ENCODE measurements at places on chromosomes 12 and 14.
A peak's percentile ranks its signal among the peaks of the same experiment; 100 is the strongest.

DNA sequence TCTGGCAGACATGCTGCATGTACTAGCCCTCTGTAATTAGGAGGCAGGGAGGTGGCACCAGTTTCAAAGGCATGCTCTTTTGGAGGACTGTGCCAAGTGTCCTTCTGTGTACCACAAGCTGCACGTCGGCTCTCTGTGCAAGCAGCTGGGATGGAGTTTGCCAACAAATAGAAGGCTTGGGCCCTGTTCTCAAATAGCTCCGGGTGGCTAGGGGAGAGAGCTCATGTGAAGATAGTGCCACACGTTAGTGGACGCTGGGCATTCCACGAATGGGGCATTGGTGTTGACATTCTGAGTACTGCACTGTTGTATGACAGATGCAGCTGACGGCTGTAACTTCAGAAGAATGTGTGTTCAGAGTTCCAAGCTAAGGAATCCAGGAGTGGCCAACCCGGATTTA is 4.4 kb downstream of the AACS start:
- no peak for DNase-seq

DNA sequence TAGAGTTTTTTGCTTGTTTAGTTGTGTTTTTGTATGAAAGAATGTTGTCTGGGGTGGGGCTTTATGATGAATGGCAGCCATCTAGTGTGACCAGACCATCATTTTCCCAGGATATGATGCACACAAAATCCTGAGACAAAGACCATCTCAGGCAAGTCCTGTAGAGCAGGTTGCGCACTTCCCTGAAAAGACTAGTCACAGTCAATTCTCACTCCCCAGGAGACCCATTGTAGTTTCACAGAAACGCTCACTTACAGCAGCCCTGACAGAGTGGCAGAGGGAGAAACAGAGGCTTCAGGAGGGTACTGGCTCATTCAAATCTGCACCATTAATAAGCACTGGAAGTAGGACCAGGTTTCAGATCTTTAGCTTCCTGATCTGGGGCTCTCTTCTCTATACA is 183.2 kb downstream of the TMEM117 start:
- DNase-seq, result no peak

GRCh38 chr12:121523741-121524140 is 57.1 kb downstream of the KDM2B start:
- no peak for DNase-seq

DNA sequence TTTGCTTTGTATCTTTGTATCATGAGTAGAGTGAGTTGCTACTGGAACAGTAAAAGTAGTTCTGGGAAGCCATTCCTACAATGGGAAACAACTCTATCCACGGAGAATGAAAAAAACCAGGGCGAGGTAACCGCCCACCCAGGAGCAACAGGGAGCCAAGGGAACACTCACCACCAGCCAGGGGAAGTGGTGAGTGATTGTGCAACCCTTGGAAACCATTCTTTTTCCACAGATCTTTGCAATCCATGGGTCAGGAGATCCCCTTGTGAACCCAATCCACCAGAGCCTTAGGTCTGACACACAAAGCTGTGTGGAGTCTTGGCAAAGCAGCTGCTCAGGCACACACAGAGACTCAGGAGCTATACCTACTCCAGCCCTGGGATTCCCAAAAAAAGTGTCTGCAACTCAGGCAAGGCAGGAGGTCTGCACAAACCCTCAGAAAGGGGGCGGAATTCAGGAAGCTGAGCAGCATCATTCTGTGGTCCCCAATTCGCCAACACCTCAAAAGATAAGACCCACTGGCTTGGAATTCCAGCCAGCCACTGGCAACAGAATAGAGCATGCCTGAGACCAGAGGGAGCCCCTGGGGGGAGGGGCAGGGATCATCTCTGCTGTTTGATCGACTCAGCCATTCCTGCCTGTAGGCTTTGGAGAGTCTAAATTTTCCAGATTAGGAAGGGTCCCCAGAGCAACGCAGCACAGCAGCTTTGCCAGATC is 52.1 kb upstream of the PPFIA2 start:
- no peak for DNase-seq

- DNase-seq, result peak; percentile 67
Measured at GRCh38 chr14:76186308-76187027, 34.7 kb downstream of the GPATCH2L start.

- DNase-seq, result no peak
Measured at GRCh38 chr12:131385313-131386166, 325.4 kb upstream of the SFSWAP start.

DNA sequence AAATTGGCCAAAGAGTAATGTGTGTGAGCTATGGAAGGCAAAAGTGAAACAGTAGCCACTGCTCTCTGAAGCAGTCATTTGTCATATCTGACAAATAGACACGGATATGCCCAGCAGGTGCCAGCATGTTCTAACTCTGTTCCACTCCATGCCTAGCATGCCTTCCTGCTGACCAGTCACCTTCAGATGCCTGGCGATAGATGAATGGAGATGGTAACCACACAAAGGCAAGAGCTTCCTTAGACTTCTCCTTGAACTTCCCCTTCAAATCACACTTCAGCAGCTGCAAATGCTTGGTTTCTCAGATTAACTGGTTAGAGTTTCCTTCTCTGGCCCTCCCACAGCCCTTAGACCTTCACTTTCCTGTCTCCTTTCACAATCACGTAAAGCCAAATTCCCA is 429.9 kb downstream of the DAD1 start:
- DNase-seq, result no peak

DNA sequence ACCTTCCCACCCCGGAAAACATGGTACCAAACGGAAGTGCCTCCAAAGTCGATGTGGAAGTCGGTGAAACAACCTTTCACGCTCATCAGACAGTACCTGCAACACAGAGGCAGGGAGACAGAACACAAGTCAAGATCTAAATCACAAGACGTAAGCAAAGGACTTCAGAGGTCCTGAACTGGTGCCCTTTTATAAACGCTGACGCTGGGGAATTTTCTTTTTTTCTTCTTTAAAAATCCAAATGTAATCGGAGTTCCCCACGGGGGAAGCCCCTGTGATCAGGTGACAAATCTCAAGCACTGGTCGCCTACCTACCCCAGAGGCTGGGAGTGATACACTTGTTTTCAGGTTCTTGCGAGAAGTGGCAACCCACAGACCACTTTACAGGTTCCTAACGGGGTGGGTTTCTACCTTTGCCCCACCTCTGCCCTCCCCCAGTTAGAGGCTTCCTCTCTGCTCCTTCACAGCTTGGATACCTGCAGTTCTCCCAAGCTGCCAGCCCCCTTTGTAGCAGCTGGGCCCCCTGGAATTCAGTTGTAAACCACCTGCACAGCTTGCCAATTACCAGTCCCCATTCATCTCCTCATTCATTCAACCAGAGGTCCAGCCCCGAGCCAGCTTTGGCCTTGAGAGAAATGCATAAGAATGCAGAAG is 46.2 kb downstream of the KDM2B start:
- DNase-seq, result no peak
